ENCODE measurements at places on chromosomes 12 and 14.

DNA sequence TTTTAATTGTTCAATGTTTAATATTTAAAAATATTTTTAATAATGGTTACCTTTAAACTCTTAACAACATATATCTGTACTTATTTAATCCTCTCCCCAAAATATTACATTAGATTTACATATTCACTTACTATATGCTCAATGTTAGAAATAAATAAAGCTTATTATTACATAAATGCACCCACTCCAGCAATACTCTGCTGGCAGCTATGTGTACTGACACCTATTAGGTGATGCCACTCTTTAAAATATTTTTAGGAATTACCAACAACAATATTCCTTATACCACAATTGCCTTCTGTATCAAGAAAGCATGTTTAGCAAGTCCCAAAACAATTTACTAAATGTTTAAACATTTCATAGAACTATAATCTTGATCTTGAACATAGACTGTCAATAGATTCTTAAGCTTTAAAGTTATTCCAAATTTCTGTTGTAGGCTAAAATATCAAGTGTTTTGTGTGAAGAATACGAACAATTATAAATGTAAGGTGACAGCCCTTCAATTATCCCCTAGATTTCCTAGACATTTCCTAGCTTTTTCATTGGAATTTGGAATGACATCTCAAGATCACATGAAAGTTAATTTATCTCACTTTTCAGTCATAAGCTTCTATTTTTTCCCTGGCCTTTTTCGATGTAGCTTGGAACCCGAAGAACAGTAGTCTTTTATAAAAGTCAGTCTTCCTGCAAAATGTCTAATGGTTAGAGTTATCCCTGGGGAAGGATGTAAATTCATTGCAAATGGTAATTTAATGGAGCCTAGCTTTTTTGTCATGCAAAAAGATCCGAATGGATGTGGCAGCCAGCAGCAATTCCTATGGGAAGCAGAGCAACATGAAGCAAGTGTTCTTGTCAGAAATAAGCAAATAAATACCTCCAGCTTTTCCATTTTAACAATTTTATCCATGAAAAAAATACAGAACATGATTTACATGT, 907.5 kb upstream of the ATXN7L3B start:
- no peak for DNase-seq

GRCh38 chr14:67734675-67735074, 33.0 kb downstream of the RDH12 start:
- no peak for DNase-seq

DNA sequence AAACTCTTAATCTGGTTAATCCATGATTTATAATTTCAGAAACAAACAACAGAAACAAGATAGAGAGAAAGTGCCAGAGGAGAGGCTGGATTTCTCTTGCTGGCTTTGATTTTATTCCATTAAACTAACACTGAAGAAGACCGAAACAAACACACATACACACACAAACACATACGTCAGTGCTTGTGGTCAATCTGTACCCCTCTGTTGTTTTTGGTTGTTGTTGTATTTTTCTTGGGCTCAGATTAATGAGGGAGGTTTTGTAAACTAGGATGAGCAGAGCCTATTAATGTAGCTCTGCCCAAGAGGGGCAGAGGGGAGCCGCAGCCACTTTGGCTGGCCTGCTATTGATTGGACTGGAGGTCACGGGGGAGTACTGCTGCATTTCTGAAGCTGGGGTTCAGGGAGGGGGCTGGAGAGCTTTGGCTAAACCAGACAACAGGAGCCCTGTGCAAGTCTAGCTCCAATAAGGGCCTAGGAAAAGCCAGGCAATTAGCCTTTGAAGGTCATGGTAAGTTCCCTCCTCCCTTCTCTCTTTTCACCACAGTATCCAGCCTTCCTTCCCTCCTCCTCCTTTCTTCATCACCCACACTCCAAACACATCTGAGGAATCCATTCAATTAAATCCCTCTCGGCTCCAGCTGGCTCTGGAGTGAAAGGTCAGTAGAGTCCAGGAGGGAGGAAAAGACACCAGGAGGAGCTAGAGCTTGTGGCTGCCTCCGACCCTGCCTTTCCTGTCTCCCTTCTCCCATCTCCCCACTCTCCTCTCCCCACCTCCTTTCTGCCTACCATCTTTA, 344.1 kb upstream of the LMO3 start:
- no peak for DNase-seq

GRCh38 chr12:131940141-131940547, 9.6 kb upstream of the EP400 start:
- no peak for DNase-seq

DNA sequence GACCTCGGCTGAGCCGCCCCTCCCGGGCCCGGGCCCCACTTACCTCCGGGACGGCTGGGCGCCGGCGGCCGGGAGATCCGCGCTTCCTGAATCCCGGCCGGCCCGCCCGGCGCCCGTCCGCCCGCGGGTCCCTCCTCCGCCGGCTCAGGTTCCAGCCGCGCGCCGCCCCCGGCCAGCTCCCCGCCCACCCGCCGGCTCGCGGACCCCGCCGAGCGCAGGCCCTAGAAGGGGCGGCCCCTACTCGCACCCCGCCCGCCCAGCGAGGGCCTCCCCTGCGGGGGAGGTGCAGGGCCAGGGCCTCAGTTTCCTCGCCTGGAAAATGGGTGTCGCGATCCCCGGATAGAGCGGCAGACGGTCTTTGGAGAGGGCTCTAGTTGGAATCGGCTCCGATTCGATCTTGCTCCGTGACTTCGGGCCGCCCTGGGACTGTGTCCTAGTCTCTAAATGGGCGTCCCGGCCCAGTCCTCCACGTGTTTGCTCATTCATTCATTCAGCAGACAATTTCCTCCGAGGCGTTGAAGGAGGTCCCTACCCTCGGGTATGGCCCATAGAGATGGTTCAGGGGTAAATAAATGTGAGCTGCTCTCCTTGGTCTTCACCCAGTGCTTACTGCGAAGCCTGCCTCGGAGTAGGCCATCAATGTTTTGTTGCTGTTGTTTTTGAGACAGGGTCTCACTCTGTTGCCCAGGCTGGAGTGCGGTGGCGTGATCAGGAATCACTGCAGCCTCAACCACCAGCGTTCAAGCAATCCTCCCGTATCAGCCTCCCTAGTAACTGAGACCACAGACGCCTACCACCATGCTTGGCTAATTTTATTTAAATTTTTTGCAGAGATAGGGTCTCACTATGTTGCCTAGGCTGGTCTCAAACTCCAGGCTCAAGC, at the start of gene TRPV4:
TRPV4 (minus strand) TSS at position 92 of the 883 bp plus-strand sequence. CDS start 18,602 bp downstream, outside the sequence.
- no peak for DNase-seq

DNA sequence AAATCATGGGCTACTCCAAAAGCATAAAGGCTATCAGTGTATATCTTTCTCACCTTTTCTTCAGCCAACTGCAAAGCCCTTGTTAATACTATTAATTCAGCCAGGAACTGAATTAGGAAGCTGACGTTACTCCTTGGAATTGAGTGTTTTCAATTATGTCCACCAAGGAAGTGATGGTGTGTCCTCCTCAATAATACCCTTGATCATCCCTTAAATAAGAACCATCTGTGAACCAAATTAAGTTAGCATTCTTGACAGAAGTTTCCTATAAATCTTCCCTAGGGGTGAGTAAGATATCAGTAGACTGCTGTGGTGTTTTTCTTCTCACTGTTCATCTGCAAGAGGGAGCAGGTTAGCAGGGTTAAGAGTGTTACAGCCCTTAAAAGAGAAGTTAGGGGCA, 252.3 kb upstream of the AVPR1A start:
- no peak for DNase-seq

DNA sequence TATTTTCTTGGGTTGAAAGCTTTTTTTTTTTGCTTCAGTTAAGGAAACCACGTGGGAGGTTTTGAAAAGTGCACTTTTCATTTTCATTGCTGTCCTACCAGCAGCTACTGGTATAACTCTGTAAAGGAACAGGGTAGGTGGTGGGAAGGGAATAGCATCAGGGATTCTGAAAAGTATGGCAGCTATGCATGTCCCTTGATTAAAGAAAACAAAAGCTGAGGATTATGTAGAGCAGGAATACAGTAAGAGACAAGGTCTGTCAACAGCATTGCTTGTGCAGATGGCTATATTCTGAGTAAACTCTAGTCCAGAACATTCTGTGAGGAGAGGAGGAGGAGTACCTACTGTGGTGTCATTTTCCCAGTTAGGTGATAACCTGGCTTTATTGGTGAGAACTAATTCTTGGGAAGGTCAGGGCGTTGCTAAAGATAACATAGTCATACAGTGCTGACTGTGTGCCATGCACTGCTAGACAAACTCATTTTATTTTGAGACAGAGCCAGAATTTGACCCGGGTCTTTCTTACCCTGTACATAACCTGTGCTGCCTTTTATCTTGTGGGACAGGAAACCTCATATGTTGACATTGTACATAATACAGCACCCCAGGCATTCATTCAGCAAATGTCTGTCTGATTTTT, 80.3 kb upstream of the TRAF3 start:
- no peak for DNase-seq
